ENCODE measurements at places on chromosomes 16 and 17.

DNA sequence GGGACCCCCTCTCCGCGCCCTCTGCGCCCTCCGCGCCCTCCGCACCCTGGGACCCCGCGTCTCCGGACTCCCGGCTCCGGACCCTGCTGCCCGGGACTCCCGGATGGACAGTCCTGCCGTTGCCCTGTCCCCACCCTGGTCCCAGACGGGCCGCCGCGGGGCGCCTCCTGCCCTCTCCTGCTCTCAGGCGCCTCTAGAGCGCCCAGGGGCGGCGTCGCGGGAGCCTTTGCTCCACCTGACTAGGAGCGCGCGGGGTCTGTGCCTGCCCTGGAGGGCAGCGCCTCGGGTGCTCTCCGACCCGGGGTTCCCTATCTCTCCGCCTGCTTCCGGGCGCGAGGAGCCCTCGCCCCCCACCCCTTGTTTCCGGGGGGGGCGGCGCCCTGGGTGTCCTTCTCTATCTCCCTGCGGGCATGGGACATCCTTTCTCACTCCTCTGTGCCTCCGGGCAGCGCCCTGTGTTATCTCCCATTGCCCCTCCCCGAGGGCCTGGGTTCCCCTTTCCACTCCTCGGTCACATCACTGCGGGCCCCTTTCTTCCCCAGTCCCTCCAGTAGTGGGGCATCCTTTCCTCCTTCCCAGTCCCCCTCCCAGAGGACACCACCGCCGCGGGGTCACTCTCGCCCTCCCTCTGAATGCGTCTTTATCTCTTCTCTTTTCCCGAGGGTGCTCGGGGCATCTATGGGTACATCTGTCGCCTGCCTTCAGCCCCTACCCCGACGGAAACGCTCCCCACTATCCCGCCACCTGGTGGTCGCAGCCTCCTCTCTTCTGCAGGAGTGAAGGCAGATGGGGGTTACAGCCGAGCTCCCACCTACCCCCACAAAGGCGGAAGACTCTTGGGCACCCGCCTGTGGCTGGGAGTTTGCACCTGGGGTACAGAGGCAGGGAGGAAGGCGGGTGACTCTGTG is 875 bp downstream of the PRKCB start:
- no peak for DNase-seq

- no peak for DNase-seq
These were observed 4.8 kb downstream of the LGALS3BP start for GRCh38 chr17:78974635-78975591.

DNA sequence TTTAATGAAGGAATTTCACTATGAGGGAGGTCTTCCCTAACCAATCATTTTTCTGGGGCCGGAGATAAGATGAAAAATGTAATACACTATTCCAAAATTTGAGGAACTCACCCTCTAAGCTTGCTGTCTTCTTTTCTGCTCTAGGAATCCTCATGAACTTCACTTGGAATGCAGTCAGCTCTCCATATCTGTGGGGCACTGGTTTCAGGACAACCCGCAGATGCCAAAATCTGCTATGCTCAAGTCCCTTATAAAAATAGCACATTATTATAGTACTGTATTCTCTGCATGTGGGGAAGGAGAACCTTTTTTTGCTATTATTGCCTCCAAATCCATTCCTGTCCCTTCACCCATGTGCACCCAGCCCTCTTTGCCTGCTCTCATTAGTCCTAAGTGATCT is 146.0 kb downstream of the ABCA8 start:
- no peak for DNase-seq

DNA sequence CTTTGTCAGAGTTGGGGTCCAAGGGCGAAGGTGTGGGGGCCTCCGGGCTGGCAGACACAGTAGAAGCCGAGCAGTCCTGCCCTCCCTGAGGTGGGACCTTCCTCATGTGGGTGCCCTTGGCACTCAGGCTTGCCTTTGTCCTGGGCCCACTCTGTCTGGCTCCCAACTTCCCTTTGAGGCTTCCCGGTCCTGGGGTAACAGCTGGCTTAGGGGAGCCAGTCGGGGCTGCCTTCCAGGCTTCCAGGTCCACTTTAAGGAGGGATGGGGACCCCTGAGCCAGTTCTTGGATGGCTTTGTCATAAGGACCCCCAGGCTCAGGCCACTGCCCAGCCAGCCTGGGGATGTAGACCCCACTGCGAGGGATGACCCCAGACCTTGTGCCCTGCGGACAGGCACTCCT is 7.8 kb downstream of the GAS2L2 start:
- DNase-seq, result no peak

DNA sequence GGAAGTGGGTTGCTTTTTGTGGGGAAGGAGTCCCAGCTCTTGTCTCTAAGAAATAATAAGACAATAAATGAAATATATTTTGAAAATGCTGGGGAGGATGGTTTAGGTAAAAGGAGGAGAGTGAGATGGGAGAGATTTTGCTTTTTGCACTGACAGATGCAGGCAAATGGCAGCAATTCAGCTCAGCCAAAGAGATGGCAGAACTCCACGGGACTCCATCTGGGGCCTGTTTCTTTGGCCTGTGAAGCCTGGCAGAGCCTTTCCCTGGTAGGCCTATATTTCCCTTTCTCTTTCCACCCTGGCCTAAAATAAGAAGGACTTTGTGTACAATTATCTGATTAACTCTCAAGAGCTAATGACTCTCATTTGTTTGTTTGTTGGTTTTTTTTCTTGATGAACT is 1525.1 kb downstream of the CDH11 start:
- DNase-seq, result no peak
